ENCODE measurements at places on chromosomes 3 and 15. TPM values are rescaled to one million over a fixed set of nuclear protein-coding genes. Genes with fewer than 3 reads are reported as not detected.

Gene KIF7
- polyA plus RNA-seq, result 7.2 TPM

Gene CYP1A2
- polyA plus RNA-seq, result not detected

Gene TBC1D23
- polyA plus RNA-seq, result 54.1 TPM

Gene CFAP20DC
- polyA plus RNA-seq, result 2.9 TPM

Gene PPP2R3A
- 14.2 TPM for polyA plus RNA-seq

Gene MYH15
- polyA plus RNA-seq, result 0.08 TPM
